ENCODE measurements at places on chromosomes 12 and 14. TPM values are rescaled to one million over a fixed set of nuclear protein-coding genes. Genes with fewer than 3 reads are reported as not detected.

DNA sequence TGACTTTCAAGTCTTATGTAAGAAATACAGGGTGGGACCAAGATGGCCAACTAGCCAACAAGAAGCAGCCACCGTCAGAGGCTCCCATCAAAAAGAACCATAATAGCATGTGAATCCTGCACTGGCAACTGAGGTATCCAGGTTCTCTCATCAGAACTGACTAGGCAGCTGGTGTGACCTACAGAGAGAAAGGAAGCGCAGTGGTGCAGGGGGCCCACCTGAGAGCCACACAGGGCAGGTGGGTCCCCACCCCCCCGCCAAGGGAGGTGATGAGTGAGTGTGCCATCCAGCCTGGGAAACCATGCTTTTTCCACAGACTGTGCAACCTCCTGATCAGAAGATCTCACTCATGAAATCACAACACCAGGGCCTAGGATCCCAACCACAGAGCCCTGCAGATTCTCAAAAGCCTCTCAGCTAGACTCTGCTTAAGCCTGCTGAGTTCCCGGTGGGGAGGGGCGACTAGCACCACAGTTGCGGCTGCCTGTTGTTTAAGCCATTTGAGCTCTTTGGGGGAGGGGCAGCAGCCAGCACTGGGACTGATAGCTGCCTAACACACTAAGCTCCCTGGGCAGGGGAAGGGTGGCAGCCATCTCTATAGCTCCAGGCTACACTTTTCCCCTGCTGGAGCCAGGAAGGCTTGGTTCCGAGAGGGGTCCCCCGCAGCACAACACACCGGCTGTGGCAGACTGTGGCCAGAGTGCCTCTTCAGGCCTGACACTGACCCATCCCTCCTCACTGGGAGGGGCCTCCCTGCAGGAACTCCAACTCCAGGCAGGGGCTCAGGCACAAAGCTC is 75.3 kb downstream of the GARIN6 start:
- H3K4me3 ChIP-seq, result no peak overlapping the region
- H3K36me3 ChIP-seq, result no peaks in the 10 kb centered on the region
- no peaks in the 10 kb centered on the region for H3K4me1 ChIP-seq
- H3K27ac ChIP-seq, result no peak overlapping the region
- H3K27me3 ChIP-seq, result peaks cover 4% of the 10 kb centered on the region

The FOXG1 gene
- total RNA-seq, result not detected

DNA sequence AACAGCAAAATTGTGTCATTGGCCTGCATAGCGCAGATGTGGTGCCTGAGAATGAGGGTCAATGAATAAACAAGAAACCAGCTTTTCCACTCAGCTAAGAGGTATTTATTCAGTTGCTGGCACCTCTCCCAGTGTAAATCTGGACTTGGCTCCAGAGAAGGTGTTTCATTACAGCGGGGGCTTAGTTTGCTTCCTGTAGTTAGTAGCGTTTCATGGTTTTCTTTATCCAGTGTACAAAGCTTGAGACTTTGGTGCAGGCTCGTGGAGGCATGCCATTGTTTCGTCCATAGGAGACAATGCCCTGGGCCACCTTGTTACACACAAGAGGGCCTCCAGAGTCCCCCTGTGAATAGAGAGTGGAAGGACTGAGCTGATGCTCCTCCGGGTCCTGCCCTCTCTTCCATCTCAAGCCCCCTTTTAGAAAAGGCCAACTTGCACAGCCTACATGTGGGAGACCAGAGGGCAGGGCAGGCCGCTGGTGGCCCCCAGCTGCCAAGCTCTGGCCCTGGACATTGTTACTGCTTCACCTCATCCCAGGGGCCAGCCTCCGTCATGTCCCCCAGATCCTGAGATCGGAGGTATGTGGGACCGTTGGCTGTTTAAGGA is 3.0 kb downstream of the GZMB start:
- DNase-seq, result no peak
- peaks cover 3% of the 10 kb centered on the region for H3K27me3 ChIP-seq
- H3K4me3 ChIP-seq, result no peak overlapping the region
- H3K36me3 ChIP-seq, result no peaks in the 10 kb centered on the region

The GLT1D1 gene
- total RNA-seq, result 4.4 TPM

The OR4K17 gene
- not detected for total RNA-seq

Measured in glutamatergic neuron (in vitro differentiated cells).